ENCODE measurements at places on chromosomes 4 and X.

- DNase-seq = no peak
These were observed 154.4 kb upstream of the KLF3 start for GRCh38 chr4:38509551-38509950.

- peak; percentile 49 for DNase-seq
These were observed 2.4 kb upstream of the MORF4L2 start for GRCh38 chrX:103688946-103689345.

GRCh38 chr4:136768213-136768924 is 763.9 kb downstream of the PCDH18 start:
- no peak for DNase-seq

DNA sequence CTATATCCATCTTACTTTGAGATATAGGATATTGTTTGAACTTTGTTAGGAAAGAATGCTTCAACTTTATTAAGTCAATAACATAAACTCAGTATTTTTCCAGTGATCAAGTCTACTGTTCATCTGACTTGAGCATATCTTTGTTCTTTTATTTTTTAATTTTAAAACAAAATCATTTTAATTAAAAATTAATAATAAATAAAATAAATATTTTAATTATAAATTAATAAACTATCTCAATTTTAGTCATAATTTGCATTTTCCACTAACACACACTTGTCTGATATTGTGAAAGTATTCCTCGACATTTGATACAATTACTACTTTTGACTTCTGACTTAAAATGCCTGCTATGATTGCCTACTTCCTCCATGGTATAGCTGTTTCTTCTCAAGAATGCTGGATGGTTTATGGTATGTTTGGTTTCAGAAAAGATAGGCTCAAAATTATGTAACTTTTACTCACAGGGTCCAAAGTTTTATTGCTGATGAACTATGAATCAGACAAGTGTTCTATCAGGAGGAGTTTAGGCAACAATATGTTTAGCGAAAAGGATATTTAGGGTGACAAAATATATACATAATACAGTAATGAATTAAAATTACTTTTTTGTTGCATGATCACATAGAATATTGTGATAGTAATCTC is 1132.3 kb upstream of the PCDH10 start:
- no peak for DNase-seq

DNA sequence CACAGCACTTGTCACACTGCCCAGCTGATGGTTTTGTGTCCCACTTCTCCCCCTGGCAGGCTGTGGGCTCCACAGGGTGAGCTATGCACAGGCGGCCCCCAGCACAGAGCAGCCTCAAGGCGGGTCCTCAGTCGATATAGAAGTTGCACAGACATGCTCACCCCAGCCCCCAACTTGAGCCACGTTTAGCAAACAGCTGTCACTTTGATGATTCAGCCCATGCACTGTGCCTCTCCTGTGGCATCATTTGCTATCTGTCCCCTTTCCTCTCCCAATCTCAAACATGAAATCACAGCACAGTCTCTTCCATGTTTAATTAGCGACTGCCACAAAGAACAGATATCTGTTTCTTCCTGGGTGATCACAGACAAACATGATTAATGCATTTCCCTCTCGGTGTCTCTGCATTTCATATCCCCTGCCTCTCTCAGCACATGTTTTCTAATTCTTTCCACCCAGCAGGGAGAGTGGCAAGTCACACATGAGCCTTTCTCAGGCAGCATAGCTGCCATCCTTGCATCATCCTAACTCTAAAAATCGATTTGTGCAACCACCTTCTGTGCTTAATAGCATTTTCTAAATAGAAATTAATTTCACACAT is 204.9 kb downstream of the EVC2 start:
- DNase-seq = no peak

DNA sequence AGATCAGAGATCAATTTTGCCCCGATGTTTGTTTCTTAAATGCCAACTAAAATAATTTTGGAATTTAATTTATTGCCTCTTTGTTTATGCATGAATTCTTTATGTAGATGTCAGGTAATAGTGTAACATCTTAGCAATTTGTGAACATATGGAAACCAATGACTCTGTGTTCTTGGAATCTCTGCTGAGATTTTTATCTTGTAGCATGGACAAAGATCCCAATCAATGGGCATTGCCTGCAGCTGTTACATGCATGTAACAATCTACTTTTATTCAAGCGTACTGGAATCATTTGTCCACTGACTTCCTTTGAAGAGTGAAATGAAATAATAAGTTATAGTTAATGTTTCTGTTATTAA is 61.6 kb upstream of the ARSJ start:
- no peak for DNase-seq

GRCh38 chr4:158125310-158125709 is 47.5 kb downstream of the GASK1B start:
- no peak for DNase-seq

GRCh38 chr4:170849969-170850368 is 760.2 kb upstream of the AADAT start:
- no peak for DNase-seq

DNA sequence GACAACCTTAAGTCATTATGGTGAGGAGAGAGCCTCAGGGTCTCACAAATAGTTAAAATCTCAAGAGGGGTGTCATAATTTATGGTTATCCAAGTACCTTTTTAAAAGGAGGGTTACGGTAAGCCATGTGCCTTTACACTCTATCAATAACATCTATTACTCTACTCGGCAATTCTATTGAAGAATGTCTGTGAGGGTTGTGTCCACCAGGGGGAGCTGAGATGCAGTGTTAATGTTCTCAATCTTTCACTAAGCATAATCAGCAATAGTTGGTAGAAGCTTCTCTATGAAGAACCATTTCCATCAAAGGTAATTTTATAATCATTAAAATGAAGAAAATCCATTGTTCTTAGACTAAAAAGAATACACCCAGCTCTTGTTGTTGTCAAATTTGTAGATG is 457.4 kb downstream of the CENPC start:
- DNase-seq = no peak

DNA sequence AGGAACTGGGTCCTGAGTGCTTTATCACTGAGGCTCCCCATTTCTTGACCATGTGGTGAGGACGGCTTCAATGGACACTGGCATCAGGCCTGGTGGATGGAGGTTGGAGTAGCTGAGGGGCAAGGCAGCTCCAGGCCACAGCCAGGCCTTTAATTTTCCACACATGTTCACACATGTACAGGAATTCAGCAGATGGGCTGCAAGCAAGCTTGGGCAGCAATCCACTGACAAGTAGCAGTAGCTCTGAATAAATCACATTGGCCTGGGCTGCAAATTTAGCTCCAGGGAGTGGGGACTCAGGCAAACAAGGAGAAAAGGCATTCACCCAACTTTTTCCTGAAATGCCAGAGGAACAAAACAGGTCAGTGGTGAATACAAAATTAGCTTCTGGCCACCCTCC is 107.8 kb upstream of the SCML1 start:
- DNase-seq = no peak

GRCh38 chrX:114581528-114582263 is 2.2 kb upstream of the HTR2C start:
- peak; percentile 16 for DNase-seq

DNA sequence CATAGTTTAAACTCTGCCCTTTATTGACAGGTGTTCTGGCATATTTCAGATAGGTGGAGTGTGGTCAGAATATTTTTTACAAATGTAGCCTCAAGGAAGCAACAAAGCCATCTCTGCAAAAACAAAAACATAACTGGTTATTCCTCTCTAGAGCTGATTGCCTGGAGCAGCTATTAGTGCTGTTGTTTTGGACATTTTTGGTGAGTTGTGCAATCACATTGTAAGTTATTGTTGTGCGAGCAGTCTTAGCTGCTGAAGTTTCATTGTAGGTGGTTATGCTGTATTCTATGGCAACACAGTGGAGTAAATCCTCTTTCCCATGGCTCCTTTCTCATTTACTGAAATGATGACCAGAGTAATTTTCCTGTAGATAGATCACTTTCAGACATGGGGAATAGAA is 1413.0 kb downstream of the PCDH7 start:
- DNase-seq = no peak

Measured in NCI-H1105 treated with DMSO at 0.1 percent for 48 hours (cell line).